Fibroblast of skin of abdomen (primary cell): ENCODE measurements at places on chromosomes 2 and 18.
A peak's percentile ranks its signal among the peaks of the same experiment; 100 is the strongest.

DNA sequence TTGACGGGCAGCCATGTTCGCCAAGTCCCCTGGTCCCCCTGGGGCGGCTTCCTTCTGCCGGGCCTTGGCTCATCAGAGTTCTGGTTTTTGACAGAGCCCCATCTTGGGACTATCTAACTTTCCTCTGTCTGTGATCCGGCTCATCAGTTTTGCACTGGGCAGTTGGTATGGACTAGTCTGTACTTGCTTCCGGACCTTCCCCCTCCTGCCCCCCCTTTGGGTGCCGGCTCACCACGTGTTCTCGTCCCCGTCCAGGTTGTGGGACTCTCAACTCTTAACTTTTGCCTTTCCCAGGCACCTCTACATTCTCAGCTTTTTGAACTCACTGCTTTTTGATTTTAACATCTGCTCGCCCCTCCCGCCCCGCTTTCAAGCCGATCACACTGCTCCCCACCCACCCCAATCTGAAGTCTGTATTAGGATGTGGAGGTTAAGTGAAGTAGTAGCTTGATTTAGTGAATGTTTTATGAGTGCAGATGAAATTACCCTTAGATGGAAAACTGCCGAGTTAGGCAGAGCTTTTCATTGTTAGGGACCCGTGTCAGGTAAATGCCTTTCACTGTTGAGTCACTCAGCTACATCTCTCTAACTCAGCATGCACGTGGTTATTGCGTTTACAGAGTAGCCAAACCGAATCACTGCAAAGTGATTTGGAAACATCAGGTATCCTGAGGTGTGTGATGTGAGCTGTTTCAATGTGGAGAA, 874 bp downstream of the WDR43 start:
- DNase-seq = peak; percentile 23

DNA sequence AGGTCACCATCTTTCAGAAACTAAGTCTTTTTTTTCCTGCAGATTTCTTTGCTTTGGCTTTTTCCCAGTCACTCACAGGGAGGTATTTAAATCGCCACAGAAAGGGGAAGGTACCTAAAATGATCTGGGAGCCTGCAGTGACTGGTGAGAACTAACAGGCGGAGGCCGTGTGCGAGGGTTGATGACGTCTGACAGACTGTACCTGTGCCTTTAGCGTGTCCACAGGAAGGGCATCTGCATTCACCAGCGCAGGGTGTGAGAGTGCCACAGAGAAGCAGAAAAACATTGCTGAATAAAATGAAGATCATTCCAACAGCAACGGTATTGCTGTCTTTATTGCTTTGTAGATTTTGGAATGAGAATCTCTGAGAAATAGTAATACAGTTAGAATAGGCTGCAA, 5.7 kb downstream of the CTDP1 start:
- DNase-seq = no peak

GRCh38 chr2:56291711-56292110, 107.9 kb downstream of the CCDC85A start:
- DNase-seq = no peak

GRCh38 chr2:45494978-45495293, 116.1 kb downstream of the SRBD1 start:
- DNase-seq = no peak

DNA sequence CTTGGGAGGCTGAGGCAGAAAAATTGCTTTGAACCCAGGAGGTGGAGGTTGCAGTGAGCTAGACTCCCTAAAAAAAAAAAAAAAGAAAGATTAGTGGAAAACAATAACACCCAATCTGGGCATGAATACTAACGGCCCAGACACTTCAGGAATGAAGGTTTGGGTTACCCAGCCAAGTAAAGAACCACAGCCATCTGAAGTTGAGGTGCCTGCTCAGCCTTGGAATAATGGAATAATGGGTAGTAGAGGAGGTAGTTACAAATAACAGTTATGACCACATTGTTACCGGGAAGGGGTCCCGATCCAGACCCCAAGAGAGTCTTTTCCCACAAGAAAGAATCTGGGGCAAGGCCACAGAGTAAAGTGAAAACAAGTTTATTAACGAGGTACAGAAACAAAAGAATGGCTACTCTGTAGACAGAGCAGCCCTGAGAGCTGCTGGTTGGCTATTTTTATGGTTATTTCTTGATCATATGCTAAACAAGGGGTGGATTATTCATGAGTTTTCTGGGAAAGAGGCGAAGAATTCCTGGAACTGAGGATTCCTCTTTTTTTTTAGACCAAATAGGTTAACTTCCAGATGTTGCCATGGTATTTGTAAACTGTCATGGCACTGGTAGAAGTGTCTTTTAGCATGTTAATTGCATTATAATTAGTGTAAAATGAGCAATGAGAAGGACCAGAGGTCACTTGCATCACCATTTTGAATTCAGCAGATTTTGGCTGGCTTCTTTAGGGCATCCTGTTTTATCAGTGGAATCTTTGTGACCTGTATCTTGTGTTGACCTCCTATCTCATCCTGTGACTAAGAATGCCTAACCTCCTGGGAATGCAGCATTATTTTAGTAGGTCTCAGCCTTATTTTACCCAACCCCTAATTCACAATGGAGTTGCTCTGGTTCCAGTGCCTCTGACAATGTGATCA, 96.2 kb upstream of the HAAO start:
- DNase-seq = peak; percentile 36

DNA sequence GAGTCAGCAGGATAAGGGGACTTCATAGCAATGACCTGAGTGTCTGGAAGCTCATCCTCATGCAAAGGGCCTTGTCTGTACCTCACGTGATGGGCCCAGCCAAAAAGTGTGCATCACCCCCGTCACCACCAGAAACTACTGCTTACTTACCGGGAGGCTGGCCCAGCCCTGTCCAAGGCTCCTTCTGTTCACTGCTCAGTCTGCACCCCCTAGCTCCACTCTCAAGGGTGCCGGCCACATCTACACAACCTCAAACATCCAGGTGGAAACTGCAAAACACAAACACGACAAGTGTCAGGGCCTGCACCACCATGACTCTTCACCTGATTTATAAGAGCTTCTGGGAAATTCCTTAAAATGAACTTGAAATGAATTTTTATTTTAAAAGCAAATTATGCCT, 55.1 kb downstream of the ADD2 start:
- no peak for DNase-seq

DNA sequence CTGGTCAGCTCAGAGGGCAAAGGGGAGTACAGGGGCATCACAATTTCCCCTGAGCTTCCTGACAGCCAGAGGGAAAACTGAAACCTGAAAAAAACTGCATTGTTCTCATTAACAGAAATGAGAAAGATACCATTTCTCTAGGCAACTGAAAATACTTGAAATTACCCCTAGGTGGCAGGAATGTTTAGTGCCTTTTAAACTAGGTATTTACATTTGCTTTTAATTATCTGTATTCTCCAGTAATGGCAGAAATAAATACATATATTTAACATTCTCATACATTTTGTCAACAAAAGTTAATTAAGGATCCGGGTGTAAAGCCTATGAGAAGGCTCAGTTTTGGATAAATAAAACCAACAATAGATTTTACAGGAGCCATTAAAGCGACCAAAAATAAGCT, 34.5 kb downstream of the RPL31 start:
- peak; percentile 39 for DNase-seq

GRCh38 chr2:220531216-220531615, 903.8 kb downstream of the SLC4A3 start:
- DNase-seq = no peak

GRCh38 chr18:28050545-28050944, 126.4 kb downstream of the CDH2 start:
- no peak for DNase-seq

DNA sequence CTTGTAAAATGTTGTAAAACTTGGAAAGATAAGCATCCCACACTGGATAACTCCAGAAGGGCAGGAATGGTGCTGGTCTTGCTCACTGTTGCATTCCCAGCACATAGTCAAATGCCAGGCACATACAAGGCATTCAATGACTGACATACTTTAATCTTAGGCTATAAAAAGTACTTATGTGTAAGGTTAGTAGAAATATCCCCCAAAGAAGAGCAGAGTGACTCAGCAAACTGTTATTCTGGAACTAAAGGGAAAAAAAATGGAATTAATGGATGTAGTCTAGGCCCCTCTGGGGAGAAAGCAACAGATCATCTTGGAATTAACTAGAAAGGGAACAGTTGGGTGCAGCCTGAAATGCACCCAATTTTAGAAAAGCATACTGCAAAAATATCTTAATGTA, 9.0 kb downstream of the ZBTB14 start:
- DNase-seq = peak; percentile 4

DNA sequence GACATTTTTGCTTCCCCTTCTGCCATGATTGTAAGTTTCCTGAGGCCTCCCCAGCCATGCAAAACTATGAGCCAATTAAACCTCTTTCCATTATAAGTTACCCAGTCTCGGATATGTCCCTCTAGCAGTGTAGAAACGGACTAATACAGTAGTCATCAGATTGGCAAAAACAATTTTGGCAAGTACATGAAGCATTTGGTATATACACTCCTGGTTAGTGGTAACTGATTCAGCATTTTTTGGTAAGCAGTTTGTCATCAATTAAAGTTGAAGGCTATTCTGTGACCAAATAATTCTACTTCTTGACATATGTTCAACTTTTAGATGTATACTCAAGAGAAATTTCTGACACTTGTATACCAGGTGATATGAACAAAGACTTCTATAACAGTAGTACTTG, 190.5 kb upstream of the STON1 start:
- peak; percentile 5 for DNase-seq

DNA sequence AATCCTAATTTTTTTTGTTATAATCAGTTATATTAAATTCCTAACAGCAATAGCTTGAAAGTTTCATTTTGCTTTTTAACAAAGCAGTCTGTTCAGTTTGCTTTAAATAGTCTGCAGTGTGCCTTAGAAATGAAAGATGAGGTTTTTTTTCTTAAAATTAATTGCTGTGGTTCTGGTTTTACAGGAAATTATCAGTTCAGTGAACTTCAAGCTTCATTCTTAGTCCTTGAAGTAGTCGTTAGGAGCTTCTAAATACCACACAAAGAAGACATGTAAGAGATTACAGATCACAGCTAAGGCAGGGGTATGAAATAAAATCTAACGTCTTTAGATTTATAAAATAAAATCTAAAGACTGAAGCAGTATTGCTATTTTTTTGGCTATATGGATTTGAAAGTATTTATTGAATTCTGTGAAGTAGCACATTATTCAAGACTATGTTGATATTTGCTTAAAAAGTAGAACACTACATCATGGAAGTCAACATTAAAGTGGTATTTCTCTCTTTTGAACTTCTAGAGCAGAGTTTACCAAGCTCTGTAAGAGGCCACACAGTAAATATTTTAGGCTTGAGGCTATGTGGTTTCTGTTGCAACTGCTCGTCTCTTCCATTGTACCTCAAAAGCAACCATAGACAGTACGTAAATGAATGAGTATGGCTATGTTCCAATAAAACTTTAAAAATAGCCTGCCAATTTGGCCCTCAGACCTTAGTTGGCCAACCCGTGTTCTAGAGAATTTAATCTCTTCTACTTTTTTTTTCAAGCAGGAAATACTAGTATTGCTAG, 81.5 kb upstream of the STON1 start:
- peak; percentile 76 for DNase-seq

- DNase-seq = no peak
Observed at GRCh38 chr18:11047817-11048216, 101.6 kb downstream of the PIEZO2 start.

DNA sequence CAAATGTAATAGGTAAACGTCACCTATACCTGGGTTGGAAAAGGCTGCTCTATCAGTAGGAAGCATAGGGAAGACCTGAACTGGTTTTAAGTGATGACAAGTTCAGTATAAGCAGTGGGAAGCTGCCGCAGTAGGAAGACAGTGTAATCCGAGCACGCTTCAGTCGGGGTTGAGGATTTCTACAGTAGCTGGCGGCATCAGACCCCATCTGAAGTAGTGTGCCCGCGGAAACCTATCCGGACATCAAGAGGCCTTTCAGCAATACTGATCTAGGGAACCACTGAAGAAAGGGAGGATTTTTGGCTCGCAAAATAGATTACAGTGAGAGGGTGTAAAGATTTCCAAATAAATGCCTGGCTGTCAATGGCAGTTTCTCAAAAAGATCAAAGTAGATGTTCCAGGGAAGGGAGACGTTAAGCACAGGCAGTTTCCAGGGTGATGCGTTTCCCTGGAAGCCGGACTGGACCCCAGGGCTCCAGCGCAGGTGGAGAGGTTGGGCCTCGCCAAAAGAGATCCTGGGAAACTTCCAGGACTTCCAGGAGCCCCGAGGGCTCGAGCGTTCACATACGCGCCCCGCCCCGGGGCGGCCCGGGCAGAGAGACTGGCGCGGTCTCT, 5.3 kb downstream of the LOXL3 start:
- DNase-seq = no peak

DNA sequence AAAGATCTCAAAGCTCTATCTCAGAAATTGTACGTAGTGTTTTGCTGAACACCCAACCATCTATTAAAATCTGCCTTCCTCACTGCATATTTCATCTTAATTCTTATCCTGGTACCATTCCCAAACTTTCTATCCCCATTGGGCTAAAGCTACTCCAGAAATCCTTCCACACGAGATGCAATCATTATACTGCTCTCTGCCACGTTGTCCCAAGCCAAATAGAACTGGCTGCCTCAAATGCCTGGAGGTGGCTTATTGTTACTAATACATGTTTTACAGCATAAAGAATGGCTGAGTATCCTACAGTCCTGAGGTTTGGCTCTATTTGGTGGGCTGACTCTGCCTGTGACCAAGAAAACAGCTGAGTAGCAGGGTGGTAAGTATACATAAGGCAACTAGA, 306.0 kb upstream of the ACVR2A start:
- peak; percentile 58 for DNase-seq

GRCh38 chr18:31634331-31634713, 42.6 kb downstream of the TTR start:
- no peak for DNase-seq

- DNase-seq = peak; percentile 9
Observed at GRCh38 chr2:184041077-184041476, 557.3 kb upstream of the ZNF804A start.

DNA sequence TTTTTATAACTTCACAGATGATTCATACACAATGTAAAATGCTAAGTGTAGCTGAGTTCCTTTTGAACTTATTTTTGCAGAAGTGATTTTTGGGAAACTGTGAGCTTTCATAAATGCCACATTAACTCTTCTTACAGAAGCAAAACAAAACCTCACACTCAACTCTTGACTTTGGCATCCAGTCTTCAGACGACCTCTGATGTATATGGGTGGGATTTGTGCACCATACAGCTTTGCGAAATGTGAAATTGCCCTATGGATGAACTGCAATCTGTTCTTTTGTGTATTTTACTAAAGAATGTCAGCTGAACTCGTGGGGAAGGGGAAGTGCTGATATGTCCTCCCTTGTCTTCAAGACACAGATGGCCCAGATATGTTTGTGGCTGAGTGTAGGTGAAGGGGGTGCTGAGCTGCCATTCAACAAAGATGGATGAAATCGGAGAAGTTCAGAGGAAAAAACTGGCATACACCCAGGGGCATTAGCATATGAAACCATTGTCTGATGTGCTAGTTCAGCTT, 218.3 kb downstream of the PTGR3 start:
- peak; percentile 26 for DNase-seq

GRCh38 chr2:121529439-121530211, 1.1 kb upstream of the RNU4ATAC start:
- peak; percentile 73 for DNase-seq
